GM23248 (cell line): ENCODE measurements at places on chromosomes 12 and 14. TPM values are rescaled to one million over a fixed set of nuclear protein-coding genes. Genes with fewer than 3 reads are reported as not detected.

GRCh38 chr12:49932533-49933130 is 17.9 kb upstream of the AQP2 start:
- DNase-seq: no peak

- no peak for DNase-seq
Measured at GRCh38 chr12:89948271-89949175, 239.9 kb upstream of the ATP2B1 start.

- DNase-seq: no peak
Measured at GRCh38 chr12:106427917-106428316, 70.4 kb downstream of the POLR3B start.

DNA sequence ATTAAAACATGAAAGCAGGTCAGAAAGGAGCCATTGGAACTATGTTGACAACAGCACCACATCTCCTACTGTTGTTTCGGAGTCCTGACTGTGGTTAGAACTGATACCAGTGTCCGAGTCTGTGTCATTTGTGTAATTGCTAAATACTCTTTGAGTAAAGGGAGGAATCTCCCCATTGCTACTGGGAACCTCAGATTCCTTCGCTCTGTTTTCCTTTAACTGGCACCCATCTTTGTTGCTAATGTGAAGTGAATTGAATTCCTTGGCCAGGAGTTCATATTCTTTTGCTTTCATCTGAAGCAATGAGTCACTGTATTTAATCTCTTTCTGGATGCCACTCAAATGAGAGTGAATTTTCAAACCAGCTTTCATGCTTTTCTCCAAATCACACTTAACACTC is 31.5 kb downstream of the RASSF9 start:
- peak; percentile 76 for DNase-seq

GRCh38 chr12:5513406-5513805 is 81.5 kb downstream of the NTF3 start:
- no peak for DNase-seq

The EFS gene
- 8.6 and 17.3 TPM in 2 replicates for total RNA-seq

The APOLD1 gene
- 5.2 and 5.4 TPM in 2 replicates for total RNA-seq
